ENCODE measurements at places on chromosomes 3 and 15.

GRCh38 chr15:39661776-39662175 is 80.9 kb downstream of the THBS1 start:
- DNase-seq = no peak

- DNase-seq = no peak
Observed at GRCh38 chr15:87312221-87312620, 944.3 kb downstream of the NTRK3 start.

DNA sequence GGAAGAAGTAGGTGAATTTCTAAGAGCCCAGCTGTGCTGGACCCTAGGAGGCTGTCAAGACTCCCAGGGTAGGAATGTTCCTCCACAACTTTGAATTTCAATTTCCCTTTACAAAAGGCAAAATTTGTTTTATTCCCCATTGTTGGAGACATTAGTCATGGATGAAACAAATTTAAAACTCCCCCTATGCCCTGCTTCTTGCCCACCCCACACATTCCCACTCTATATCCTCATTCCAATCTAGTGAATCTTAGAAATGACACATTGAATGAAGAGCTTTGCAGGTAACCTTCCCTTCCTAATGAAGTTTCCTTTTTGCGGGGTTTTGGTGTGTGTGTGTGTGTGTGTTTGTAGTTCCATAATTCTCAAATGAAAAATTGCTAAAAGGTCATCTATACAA is 72.6 kb downstream of the CCNL1 start:
- DNase-seq = no peak

- no peak for DNase-seq
Observed at GRCh38 chr3:194960446-194961032, 274.9 kb downstream of the FAM43A start.

DNA sequence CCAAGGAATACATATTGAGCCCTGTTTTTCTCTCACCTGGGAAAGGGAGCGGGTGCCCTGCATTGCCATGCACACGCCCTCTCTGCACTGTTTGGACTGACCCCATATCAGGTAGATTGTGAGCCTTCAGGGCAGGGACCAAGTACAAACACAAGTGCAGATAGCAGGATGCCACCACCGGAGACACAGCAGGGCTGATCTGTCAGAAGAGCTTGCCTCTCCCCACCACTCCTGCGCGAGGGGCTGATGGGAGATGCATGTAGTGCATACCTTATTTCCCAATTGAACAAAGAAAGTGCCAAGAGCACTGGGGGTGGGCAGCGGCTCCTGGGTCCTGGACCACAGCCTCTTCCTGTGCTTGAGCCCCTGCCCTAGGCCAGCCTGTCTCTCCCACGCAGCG is 9.0 kb upstream of the SLCO2A1 start:
- no peak for DNase-seq

DNA sequence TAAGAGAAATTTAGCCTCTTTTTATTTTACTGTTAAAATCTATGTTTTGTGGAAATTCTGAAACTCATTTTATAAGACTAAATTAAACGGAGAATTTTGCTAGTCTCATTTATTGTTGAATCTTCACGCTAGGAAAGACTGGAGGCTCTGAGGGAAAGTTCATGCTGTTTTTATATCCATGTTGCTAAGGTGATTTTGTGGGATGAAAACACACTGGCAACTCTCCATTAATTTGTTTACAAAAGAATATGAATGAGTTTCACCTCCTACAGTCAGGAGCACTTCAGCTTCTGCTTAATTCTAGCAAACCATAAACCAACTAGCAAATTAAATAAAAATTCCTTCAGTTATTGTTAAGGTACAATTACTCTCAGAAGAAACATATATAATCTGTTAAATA is 195.4 kb downstream of the RAP2B start:
- DNase-seq = no peak

GRCh38 chr3:114213627-114214541 is 23.5 kb downstream of the ZNF80 start:
- DNase-seq = no peak

DNA sequence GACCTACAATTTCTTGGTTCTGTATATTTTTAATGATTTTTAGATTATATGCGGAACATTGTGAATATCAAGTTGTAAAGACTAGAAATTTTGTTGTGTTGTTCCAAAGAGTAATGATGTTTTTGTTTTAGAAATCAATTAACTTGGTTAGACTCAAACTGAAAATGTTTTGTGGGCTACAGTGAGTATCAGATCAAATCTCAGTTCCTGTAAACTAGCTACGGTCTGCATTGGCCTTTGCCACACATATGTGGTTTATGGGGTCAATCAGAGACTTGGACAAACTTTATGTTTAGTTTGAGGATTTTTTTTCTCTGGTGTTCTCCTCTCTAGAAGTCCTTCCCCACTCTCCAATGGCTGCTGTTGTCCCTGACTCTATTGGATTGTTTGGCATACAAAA is 308.0 kb upstream of the THRB start:
- no peak for DNase-seq

GRCh38 chr3:108097322-108098002 is 6.6 kb upstream of the CD47 start:
- no peak for DNase-seq

DNA sequence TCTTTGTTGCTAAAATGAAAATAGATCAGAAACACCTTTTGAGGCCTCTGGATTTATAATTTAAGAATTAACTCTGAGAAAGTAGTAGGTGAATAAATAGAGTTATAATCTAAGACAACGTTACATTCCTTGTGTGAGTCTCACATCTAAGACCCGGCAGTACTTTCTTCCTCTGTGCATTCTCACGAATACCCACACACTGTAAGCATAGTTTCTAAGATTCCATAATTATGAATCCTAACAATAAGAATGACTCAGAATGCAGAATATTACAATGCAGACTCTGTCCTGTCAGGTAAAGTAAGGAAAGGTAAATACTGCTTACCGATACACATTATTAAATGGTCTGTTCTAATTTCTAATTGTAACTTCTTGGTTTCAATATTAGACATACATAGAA is 257.7 kb upstream of the CNTN6 start:
- DNase-seq = no peak

- peak; percentile 13 for DNase-seq
Observed at GRCh38 chr3:100260081-100260684, 609 bp upstream of the TBC1D23 start.

- no peak for DNase-seq
Observed at GRCh38 chr3:27877061-27878013, 155.2 kb upstream of the EOMES start.

- DNase-seq = no peak
Observed at GRCh38 chr3:111882194-111882593, 23.1 kb downstream of the PHLDB2 start.

- DNase-seq = no peak
Observed at GRCh38 chr3:171811913-171812335, 1.6 kb upstream of the PLD1 start.

DNA sequence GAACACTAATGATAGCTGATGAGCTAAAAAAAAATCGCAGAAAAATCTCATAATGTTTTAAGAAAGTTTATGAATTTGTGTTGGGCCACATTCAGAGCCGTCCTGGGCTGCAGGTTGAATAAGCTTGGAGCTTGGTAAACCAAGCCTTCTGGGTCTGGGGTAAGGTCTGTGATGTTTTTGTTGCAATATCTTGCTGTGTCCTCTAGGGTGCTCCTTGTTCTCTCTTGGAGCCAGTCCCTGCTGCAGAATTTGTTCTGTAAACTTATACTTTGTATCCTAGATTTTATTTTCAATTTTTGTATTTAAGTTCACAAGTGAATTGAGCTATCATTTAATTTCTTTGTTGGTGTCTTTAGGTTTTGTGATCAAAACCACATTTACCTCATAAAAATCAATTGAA is 143.7 kb downstream of the NR1D2 start:
- no peak for DNase-seq

GRCh38 chr3:161233557-161233956 is 12.4 kb downstream of the NMD3 start:
- DNase-seq = no peak

DNA sequence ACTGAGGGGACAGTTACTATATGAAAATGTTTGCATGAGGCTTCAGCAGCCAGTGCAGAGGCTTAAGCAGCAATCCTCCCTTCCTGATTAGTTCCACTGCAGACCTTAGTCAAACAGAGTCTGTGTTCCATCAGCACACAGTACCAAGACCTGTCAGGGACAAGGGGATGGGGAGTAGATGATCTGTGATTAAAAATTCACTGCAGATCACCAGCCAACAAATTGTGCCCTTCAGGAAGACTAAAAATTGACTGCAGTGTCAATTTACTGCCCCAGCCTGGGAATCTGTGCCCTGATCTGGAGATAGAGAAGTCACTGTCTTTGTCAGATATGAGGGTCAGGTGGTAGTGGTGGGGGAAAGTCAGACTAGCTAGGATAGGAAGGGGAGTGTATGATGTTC is 13.8 kb upstream of the NMNAT3 start:
- DNase-seq = no peak

DNA sequence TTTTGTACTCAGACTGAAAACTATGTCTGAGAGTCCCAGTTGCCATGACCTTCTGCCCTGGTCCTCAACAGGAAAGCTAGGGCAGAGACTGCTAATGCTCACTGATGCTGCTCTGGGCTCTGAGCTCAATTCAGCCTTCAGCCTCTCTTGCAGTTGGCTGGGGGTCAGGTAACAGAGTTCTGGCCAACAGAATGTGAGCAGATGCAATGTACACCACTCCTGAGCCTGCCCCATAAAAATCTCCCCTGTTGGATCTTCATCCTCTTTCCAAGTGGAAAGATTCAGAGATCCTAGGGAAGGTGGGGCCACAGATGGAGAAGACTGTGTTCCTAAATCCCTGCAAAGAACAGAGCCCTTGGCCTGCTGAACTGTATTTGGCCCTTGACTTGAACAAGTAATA is 87.8 kb downstream of the PDZRN3 start:
- DNase-seq = no peak

DNA sequence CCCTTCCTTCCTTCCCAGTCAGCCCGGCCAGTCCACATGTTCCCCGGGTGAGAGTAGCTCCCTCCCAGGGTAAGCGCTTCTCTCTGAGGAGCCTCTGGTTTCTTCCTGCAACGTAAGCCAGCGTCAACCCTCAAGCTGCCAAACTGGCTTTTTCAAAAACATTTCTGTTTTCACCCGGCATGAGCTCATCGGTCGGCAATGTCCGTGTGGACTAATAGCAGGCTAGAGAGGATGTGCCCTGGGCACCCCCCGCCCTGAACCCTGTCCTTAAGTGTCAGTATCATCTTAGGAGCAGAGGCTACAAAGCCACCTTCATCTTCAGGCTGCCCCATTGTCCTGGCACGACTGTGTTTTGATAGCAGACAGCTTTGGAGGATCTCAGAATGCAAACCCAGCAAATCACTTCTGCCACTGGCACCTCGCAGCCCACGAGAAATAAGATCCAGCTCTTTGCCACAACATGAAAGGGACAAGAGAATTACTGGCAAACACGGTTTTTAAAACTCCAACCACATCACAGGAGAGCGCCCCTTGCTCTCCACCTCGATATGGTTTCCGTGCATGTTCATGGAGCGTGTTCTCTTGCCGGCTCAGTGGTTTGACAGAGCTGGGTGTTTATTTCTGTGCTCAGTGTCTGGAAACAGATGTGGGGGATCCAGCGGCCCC is 9.9 kb downstream of the ALDH1A3 start:
- DNase-seq = no peak

DNA sequence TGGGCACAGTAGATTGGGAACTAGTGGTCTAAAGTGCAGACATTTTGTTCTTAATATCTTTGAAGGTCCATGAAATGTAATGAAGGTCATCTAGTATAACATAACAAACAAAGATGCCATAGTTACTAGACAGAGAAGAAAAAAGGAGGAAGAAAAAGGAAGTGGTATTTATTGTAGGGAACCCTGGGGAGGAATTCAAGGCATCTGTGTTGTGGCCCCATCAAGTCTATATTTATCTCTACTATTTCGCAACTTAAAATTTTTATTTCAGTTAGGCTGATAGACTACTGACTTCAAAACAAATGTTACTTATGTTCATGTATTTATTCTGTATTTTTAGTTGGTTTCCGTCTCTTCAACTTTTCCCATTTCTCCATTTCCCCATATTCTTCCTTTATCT is 48.9 kb upstream of the ZDHHC23 start:
- no peak for DNase-seq
